Right renal cortex interstitium (tissue), 3 donors: ENCODE measurements at places on chromosomes 7 and 10. TPM values are rescaled to one million over a fixed set of nuclear protein-coding genes. Genes with fewer than 3 reads are reported as not detected.

Gene CCM2
- polyA plus RNA-seq: 26.4 TPM

Gene NANOS1
- 3.5 TPM for polyA plus RNA-seq

Gene TUBAL3
- polyA plus RNA-seq: 0.19 TPM

Gene GNGT1
- not detected for polyA plus RNA-seq
